ENCODE measurements at places on chromosomes 6 and 20.
A peak's percentile ranks its signal among the peaks of the same experiment; 100 is the strongest.

GRCh38 chr6:15274692-15275387 lies 29.0 kb downstream of the JARID2 start:
- no peak for DNase-seq

- DNase-seq: no peak
These were observed 114.0 kb downstream of the VEGFA start for GRCh38 chr6:43883847-43884651.

DNA sequence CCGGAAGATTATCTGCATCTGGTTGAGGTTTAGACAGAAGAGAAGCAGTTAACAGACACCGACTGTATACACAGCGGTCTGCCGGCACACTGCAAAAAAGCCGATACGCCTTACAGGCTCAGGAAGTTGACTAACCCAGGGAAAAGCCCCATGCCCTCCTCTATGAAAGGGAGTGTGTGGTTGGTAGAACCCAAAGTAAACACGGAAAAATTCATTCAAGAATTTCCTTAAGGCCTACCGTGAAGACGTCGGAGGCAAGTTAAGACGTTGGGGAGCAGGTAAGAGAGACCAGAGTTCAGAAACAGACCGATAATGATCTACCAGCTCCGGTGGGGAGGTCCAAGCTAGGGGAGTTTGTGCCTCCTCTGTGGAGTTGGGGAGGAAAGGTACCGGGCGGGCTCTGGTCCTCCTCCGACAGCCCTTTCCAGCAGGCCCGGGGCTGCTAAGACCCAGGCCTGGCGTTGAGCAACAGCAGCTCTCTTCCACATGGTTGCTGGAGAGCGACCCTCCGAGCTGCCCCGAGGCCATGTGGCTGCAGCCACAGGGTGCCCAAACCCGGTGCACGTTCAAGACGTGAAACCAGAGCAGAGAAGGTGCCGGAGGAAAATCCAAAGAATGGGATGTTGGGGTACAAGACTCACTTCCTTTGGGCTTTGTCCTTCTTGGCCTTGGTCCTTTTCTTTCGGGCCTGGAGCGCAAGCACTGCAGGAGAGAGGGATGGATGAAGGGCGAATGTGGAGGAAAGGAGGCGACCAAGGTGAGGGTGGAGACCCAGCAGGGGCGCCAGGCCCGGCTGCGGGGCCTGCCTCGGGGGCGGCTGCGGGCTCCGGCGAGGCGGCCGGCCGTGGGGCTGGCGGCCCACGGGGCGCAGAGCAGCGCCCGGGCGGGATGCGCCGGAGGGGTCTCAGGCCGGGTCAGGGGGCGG lies 809 bp downstream of the SRPK1 start:
- DNase-seq: peak; percentile 56

- no peak for DNase-seq
These were observed 30.7 kb downstream of the PTPN1 start for GRCh38 chr20:50540620-50541605.

- DNase-seq: no peak
These were observed 110.6 kb downstream of the PLEKHG1 start for GRCh38 chr6:150710236-150710635.

GRCh38 chr6:28090917-28091586 lies 10.7 kb downstream of the ZNF165 start:
- no peak for DNase-seq

- no peak for DNase-seq
These were observed 206.7 kb upstream of the SULF2 start for GRCh38 chr20:47991875-47992488.

DNA sequence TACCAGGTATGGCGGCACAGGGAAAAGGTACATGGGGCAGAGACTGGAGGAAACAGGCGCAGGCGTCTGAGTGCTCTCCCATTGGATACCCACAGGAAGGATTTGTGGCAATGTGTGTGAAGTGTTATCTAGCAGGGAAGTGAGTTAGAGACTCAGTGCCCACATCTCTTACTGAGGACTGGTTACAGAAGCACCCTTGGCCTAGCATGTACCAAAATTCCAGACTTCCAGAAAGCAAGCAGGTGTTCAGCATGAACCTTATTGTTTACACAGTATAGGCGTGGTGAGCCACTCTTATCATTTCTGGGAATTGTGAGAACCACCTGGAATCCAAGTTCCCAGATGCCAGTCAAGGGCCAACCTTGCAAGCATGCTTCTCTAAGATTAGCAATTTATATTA lies 14.2 kb downstream of the MANBAL start:
- no peak for DNase-seq

DNA sequence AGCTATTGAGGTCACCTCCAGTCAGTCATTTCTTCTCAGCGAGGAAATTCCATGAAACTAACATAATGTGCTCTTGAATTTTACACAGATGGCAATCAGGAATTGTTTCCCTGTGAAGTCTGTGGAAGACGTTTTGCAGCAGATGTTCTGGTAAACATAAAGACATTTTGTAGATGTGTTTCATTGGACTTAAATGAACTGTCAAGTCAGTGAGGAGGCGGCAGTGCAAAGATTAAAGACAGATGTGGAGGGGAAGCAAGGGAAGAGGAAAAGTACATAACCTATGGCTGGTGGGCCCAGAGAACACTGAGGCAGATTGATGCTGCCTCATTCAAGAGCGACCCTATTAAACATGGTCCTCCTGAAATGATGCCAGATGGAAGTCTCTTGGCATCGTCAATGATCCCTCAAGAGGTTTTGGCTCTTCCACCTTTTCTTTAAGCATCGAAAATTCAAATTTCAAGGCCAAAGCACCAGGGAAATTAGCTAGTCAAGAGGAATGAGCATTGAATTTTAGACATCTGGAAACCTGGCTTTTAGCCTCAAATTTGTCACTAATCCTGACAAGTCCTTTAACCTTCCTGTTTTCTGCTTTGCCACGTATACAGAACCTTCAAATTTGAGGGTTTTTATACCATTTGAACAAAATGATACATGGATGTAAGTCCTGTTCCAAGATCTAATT lies 20.1 kb downstream of the ZC2HC1B start:
- no peak for DNase-seq

GRCh38 chr6:75503291-75503690 lies 9.7 kb upstream of the FILIP1 start:
- no peak for DNase-seq

GRCh38 chr6:115634887-115635286 lies 425.8 kb downstream of the FRK start:
- DNase-seq: no peak

GRCh38 chr20:19056909-19057308 lies 155.5 kb upstream of the SLC24A3 start:
- DNase-seq: no peak

GRCh38 chr6:108531332-108531731 lies 29.4 kb upstream of the FOXO3 start:
- DNase-seq: no peak

- DNase-seq: no peak
These were observed 23.5 kb downstream of the DNAAF9 start for GRCh38 chr20:3383878-3384495.

- DNase-seq: no peak
These were observed 216.9 kb upstream of the ARG1 start for GRCh38 chr6:131356161-131356560.

- DNase-seq: no peak
These were observed 38.3 kb upstream of the FAM184A start for GRCh38 chr6:119116712-119117281.

DNA sequence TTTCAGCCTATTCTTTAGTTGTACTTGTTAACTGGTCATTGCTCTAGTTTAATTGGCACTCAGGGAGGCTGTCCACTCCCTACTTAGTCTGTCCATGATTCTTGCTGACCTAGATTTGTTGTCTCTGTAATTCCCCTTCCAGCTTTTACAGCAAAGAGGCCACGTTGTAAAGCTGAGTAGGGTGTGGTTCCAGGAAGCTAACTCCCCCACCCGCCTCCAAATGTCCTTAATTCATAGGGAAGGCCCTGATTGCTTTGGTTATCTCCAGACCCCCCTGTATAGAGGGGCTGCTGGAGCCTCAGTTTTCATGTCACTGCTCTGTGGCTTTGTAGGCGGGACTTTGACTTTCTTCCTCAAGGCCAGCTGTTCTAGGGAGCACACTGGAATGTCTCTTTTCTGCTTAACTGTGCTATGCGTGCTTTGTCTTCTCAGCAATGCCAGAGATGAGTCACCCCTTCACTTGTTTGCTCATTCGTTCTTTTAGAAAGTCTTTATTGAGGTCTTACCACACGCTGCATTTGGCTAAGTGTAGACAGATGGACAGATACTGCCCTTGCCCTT lies 175.1 kb upstream of the JAG1 start:
- no peak for DNase-seq

- DNase-seq: no peak
These were observed 87.8 kb downstream of the LYRM4 start for GRCh38 chr6:5172897-5173474.

DNA sequence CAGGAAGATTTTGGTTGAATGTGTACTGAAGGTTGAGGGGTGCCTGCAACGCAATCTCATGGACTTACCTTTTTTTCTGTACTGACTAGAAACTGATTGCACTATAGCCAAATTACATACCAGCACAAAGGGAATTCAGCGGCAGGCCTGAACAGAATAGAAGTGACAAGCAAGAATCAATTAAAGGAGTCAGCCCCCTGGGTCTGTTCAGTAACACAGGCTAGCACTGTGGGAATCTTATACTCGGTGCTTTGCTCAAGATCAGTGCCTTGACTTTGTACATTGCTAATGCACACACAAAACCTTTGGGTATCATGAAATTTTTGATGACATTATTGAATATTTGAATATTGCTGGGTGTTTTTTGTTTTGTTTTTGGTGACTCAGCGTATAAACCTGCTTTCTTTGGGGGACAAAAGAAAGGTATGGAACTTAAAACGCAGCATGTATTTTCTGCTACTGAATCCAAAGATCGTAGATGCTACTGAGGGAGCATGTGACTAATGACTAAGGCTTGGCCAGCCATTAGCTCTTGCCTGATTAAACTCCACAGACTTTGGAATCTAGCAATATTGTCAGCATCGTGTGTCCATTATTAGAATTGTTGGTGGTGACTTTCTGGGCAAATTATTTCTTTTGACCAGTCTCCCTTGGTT lies 236.6 kb downstream of the ARID1B start:
- DNase-seq: no peak

GRCh38 chr6:17714879-17715851 lies 8.4 kb upstream of the NUP153 start:
- DNase-seq: peak; percentile 21

DNA sequence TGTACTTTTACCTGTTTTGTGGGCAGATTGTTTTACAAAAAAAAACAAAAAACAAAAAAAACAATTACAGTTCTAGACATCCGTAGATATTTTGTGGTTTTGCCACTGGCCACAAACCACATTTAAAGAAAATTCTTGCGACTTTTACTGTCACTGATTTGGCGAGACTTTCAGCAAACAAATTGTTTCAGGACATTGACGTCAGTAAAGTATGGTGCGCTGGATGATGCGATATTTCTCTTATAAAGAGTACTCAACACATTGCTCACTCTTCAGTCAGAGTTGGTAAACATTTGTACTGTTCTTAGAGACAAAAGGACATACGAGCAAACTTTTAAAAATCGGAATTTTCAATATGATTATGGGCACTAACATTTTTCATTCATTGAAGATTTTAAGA lies 229.8 kb downstream of the HAO1 start:
- no peak for DNase-seq

- DNase-seq: no peak
These were observed 344.8 kb downstream of the THBS2 start for GRCh38 chr6:168908887-168909286.

DNA sequence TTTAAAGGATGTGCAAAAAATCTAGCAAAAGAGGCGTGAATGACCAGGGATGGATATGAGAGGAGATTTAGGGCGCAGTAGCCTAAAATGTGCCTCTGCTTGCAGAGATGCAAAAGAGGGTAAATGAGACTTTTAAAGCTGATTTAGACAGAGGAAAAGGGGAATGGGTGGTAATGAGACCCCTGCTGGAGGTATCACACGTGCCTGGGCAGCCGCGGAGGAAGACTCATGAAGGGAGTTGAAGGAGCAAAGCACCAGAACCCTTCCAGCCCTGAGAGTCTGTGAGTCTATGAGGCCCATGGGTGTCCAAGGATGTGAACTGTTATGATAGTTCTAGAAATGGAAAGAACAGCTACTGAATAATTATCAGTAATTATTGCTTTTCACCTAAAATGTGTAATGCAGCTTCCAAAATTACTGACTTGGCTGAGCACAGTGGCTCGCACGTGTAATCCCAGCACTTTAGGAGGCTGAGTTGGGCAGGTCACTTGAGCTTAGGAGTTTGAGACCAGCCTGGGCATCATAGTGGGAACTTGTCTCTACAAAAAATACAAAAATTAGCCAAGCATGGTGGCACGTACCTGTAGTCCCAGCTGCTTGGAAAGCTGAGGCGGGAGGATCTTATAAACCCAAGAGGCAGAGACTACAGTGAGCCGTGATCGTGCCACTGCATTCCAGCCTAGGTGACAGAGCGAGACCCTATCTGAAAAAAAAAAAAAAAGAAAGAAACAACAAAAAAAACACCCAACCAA lies 38.2 kb upstream of the TIAM2 start:
- DNase-seq: no peak

GRCh38 chr6:38100380-38100779 lies 280.9 kb downstream of the ZFAND3 start:
- DNase-seq: no peak

- no peak for DNase-seq
These were observed 173.1 kb downstream of the HACE1 start for GRCh38 chr6:104686550-104687175.

DNA sequence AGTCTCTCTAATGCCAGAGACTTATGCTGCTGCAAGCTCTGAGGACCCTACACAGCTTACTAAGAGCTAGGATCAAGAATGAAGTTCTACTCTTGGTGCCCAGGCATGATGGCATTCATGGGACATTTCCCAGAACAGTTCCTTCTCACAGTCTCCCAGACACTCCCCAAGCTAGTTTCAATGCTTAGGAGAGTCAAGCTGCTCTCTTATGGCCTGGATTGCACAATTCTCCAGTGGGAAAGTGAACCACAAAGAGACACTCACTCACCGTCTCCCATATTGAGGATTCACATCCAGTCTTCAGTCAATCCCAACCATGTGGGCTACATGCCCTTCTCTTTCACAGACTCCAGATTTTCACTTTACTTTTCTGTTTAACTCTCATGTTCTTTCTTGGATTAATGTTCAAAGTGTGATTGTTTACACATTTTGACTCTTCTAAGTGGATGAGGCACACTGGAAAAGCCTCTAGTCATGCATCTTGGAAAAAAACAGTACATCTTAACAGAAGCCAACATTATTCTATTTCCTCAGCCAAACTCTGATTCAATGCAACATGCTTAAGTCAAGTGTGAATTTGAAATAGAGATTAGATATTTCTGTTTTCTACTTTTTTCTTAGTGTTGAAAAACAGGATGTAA lies 447.8 kb upstream of the BTBD3 start:
- DNase-seq: no peak

GRCh38 chr6:126873351-126873750 lies 245.1 kb upstream of the RSPO3 start:
- no peak for DNase-seq

GRCh38 chr6:44028789-44029310 lies 98.4 kb downstream of the MRPL14 start:
- no peak for DNase-seq

GRCh38 chr6:125962900-125963497 lies 6.4 kb downstream of the HINT3 start:
- DNase-seq: no peak

GRCh38 chr20:59749301-59749700 lies 145.0 kb downstream of the PHACTR3 start:
- DNase-seq: no peak
